ENCODE measurements at places on chromosomes 6 and 20.

- DNase-seq = no peak
Measured at GRCh38 chr6:49462599-49462926, 490 bp downstream of the MMUT start.

DNA sequence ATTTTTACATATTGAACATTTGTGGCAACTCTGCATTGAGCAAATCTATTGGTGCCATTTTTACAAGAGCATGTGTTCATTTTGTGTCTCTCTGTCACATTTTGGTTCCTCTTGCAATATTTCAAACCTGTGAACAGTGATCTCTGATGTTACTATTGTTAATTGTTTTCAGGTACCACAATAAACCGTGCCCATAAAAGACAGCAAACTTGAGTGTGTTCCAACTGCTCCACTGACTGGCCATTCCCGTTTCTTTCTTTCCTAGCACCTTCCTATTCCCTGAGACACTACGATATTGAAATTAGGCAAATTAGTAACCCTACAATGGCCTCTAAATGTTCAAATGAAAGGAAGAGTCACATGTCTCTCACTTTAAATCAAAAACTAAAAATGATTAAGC lies 79.6 kb downstream of the REV3L start:
- no peak for DNase-seq

- DNase-seq = no peak
Measured at GRCh38 chr20:682123-682522, 6.5 kb upstream of the SCRT2 start.

DNA sequence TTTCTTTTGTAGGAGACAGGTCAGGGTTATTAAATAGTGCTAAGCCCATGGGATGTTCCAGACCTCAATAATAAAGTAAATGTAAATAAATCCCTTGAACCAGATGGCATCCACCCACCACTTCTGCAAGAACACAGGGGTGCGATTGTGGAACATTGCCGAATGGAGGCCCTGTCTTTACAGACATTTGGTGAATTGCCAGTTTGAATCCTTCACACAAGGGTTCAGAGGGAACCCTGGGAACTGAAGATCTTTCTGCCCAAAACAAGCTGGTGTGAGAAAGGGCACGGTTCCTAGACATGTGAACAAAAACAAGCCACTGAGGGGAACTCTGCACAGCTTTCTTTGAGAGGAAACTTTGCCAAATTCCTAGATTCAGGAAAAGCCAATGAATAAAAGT lies 30.2 kb upstream of the RNF8 start:
- DNase-seq = peak; percentile 43

GRCh38 chr6:145621776-145622175 lies 113.5 kb downstream of the EPM2A start:
- no peak for DNase-seq

Measured in fibroblast of the aortic adventitia (primary cell).